ENCODE measurements at places on chromosomes 2 and 18.

- DNase-seq = no peak
These were observed 40.1 kb downstream of the SCN3A start for GRCh38 chr2:165163761-165164160.

- DNase-seq = no peak
These were observed 333.0 kb upstream of the SLC14A2 start for GRCh38 chr18:45282101-45282812.

GRCh38 chr2:234355021-234355720 lies 141.7 kb downstream of the ARL4C start:
- DNase-seq = no peak

GRCh38 chr2:96831679-96832078 lies 12.1 kb downstream of the ANKRD23 start:
- DNase-seq = no peak

GRCh38 chr2:204483608-204484081 lies 61.6 kb upstream of the PARD3B start:
- no peak for DNase-seq

GRCh38 chr2:45585267-45585861 lies 25.7 kb downstream of the SRBD1 start:
- DNase-seq = no peak

GRCh38 chr2:143802871-143803650 lies 673.8 kb downstream of the ARHGAP15 start:
- no peak for DNase-seq

GRCh38 chr2:31258351-31258750 lies 24.4 kb downstream of the EHD3 start:
- no peak for DNase-seq

DNA sequence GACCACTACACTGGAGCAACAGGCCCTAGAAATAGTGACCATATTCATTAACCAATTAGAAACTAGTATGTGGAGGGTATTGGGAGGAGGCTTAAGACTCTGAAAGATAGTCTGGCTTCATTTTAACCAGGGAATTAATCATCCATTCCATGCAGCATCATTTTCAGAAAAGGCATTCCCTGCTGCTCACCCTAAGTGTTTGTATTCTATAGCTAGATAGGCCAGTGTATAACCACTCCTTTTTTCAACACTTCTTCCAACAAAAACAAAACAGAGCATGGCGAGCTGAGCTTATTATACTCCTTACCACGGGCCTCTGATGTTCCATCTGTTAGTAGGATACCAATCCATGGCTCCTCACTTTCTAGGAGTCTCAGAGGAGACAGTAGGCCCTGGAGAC lies 112.0 kb upstream of the PKDCC start:
- no peak for DNase-seq

DNA sequence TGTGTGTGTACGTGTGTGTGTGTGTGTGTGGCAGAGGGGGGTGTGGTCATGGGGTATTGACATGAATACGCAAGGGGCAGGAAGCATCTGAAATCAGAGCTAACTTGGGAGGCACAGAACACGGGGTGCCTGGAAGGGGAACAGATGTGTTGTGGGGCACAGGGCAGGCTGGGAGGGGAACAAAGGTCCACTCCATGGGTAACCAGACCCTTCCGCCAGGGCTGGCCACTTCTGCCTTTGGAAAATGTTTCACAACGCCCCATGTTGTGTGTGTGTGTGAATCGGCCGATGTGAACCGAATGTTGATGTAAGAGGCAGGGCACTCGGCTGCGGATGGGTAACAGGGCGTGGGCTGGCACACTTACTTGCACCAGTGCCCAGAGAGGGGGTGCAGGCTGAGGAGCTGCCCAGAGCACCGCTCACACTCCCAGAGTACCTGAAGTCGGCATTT lies at the start of gene SLC11A1:
Gene SLC11A1 (plus strand): TSS at position 358 of the 451 bp plus-strand sequence. CDS start 96 bp downstream, outside the sequence.
- no peak for DNase-seq

DNA sequence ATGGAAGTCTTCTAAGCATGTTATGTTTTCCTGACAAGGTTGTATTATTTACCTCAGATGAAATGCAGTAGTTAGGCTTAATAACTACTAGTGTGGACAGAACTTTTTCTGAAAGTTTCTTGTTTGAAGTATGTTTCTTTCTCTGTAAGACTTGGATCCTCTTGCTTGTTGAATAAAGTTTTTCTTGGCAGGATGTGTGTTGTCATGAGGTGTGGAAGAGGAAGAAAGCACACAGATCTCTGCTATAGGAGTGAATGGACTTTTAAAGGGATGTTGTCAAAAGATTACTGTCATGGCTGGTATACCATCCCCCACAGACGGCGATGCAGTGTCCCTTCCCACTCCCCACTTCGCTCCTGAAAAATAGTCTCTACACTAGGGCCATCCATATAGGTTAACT lies 2.6 kb downstream of the CAB39 start:
- no peak for DNase-seq
